CD4-positive, alpha-beta T cell treated with Interleukin-6 for 4 hours (primary cell): ENCODE measurements at places on chromosomes 7 and 10.
A peak's percentile ranks its signal among the peaks of the same experiment; 100 is the strongest.

- DNase-seq: no peak
Measured at GRCh38 chr7:99953649-99954048, 22.2 kb downstream of the AZGP1 start.

GRCh38 chr7:26603631-26604030 lies 260.8 kb downstream of the SKAP2 start:
- DNase-seq: no peak

GRCh38 chr7:45922810-45923209 lies 1.7 kb upstream of the IGFBP3 start:
- peak; percentile 22 for DNase-seq

- DNase-seq: no peak
Measured at GRCh38 chr10:20100171-20100570, 283.9 kb downstream of the PLXDC2 start.

GRCh38 chr7:8389593-8390261 lies 43.7 kb upstream of the NXPH1 start:
- no peak for DNase-seq

- DNase-seq: no peak
Measured at GRCh38 chr10:52952391-52953055, 179.9 kb upstream of the MBL2 start.

DNA sequence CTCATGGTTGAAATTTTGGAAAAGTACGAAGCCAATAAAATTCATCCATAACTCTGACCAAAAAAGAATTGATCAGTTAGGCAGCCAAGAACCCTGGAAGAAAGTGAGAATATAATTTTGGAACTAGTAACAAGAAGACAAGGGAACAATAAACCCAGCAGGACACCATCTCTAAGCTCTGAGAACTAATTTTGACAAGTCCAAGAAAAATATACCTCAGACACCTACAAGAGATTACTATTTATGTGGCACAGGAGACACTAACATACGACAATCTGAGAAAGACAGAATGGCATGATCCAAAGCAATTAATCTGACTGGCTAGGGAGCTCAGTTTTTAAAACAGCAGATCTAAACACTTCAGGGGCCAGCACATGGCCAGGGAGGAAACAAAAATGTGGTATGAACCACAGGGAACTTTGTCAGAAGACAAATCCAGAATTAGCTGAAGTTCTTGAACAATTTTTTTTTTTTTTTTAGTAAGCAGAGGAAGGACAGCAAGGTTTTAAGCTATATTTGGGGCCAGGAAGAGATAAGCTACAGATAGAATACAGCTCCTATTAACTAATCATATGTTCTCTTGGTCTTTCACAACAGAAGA lies 38.9 kb downstream of the PARD3 start:
- DNase-seq: no peak

DNA sequence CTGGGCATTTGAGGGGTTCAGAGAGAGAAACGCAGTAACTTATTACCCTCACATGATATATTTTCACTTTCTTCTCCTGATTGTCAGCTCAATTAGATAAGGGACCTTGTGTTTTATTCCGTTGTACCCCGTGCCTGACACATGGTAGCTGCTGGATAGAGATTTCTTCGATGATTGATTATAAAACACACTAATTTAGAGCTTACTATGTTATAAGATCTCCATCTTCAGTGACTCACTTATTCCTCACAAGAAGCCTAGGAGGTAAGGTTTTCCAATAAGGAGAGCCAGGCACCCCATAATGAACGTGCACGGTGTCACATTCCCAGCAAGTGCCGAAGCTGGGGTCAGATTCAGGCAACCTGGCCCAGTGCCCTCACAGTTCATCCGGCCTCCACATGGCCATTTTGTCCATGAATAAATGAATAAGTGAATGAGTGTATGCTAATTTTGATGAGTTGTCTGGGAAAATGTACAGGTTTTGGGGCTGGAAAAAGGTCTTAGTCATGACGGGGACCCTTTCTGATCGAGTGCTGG lies 138.1 kb upstream of the CDCA7L start:
- no peak for DNase-seq

- DNase-seq: peak; percentile 17
Measured at GRCh38 chr10:103660364-103661197, 167.1 kb downstream of the NEURL1 start.

GRCh38 chr10:123484722-123485121 lies 181.4 kb upstream of the GPR26 start:
- DNase-seq: no peak

- no peak for DNase-seq
Measured at GRCh38 chr7:16811551-16811950, 6.8 kb upstream of the AGR2 start.

- no peak for DNase-seq
Measured at GRCh38 chr7:109179601-109180000, 609.9 kb downstream of the DNAJB9 start.

DNA sequence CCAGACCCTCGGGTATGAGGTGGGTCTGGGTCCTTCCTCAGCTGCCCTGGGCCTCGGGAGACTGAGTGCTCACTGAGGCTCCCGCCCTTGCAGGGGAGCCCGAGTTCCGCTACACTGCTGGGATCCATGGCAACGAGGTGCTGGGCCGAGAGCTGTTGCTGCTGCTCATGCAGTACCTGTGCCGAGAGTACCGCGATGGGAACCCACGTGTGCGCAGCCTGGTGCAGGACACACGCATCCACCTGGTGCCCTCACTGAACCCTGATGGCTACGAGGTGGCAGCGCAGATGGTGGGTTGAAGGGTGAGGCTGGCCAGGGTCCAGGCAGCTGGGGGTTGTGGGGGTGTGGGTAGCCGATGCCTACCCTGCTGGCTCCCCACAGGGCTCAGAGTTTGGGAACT lies 7.6 kb downstream of the AEBP1 start:
- DNase-seq: no peak
